ENCODE measurements at places on chromosomes 12 and 14.

DNA sequence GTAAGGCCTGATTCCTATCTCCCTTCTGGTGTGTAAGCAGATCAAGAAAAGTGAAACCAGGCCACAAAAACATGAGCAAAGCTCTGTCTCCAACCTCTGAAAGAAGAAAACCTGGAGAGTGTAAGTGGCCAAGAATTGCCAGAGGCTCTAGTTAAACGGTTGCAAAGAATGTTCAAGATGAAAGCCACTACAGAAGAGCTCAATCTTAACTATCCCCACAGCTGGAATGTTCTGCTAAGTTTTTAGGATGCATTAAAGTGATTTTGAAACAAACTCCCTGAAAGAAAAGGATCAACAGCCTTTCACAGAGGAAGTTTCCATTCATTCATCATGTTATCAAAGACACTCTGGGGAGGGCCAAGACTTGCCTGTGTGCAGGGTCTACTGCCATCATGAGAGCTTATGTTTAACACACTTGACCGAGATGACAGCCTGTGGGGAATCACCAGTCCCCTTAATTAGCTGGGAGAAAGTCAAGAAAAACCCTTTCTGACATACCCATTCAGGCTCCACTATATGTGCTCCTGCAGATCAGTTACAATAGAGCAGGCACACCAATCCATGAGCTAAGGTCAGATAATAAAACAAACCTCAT lies 128.0 kb upstream of the OVCH1 start:
- no peak for DNase-seq

DNA sequence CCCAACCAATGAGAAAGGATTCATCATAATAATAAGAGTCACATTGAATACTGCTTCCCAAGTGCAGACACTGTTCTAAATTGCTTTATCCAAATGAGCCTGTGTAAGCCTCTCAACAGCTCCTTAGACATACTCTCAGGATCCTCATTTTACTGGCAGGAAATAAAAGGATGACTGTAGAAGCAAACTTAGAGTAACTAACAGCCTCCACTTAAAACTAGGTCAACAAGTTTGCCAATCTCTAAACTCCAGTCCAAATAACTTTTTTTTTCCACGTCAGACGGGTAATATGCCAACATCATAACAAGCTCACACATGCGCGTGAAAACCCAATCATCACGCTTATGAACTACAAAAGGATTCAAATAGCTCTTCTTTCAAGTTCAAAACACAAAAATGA lies 15.3 kb upstream of the DPF3 start:
- no peak for DNase-seq

DNA sequence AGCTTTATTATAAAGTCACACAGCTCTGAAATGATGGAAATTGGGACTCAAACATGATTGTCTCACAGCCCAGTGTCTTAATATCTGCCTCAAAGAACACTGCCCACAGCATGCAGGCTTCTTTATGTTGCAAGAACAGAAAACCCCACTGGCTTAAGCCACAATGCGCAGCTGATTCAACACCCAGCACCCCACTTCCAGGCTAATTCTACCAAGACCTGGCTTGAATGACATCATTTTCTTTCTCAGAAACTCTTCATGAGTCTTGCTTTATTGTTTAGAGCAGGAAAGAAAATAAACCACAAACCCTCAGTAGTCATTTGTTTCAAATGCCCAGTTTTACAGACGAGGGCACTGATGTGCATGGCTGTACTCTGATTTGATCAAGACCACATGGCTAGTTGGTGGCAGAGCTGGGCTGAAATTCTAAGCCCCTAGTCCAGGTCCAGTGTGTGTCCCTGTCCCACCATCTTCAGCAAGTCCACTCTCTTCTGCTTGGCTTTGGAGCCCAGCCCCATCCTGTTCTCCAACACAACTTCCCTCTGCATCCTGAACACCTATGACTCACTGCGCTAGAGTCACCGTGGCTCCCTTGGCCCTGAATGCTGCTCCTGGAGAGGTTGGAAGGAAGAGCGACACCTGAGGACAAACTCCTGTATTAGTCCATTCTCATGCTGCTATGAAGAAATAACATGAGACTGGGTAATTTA lies 50.3 kb upstream of the SRSF5 start:
- DNase-seq = no peak

DNA sequence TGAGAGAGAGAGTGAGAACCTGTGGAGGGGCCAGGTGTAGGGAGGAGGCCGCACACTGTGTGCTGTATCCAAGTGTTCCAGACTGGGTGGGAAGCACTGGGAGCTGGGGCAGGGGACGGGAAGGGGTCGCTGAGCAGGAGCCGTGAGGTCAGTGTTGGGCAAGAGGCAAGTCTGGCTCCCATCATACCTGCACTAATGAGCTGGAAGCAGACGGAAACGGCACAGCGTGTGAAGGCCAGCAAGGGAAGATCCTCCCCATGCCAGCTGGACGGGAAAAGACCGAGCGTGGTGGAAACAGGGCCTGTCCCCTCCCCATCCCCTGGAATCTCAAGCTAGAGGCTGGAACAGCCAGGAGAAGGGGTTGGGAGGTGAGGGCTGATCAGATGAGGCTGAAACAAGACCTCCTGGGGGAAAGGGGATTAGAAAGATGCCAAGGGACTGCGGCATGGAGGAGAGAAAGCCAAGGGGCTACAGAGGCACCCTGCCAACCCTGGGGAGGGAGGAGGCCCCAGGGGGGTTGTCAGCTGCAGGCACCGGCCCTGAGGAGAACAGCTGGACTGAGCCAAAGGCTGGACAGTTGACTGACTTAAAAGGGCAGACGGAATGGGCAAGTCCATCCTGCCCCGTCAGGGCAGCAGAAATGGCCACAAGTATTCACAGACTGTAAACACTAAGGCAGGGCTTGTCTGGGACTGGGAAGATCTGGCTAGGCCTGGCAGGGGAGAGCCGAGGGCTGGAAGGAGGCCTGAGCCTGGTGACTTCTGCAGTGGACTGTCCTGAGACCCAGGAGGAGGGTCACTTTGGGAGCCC lies 19.0 kb upstream of the LTBP2 start:
- DNase-seq = no peak

- no peak for DNase-seq
These were observed 101.1 kb downstream of the CRACR2A start for GRCh38 chr12:3651585-3652424.

GRCh38 chr14:99744199-99744872 lies 48.9 kb upstream of the EML1 start:
- DNase-seq = no peak

DNA sequence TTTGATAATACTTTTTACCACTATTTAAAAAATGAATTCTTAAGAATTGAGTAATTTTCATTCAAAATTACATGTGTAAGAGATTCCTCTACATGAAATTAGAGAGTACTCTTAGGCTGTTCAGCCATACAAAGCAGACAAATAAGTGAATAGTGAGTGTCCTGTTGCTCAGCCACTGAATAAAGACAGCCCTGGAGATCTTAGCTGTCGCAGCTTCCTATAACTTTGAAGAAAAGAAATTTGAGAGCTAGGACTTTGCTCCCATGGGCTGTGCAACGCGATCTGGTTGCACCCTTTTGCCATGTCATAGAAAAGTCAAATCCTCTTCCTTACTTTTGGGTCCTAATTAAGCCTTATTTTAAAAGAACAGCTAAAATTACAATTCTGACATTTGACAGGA lies 40.9 kb upstream of the LRIG3 start:
- no peak for DNase-seq

GRCh38 chr14:71448431-71449315 lies 483.6 kb upstream of the RGS6 start:
- no peak for DNase-seq

GRCh38 chr12:117119592-117120198 lies 20.5 kb upstream of the TESC start:
- no peak for DNase-seq
